ENCODE measurements at places on chromosomes 4 and X.

DNA sequence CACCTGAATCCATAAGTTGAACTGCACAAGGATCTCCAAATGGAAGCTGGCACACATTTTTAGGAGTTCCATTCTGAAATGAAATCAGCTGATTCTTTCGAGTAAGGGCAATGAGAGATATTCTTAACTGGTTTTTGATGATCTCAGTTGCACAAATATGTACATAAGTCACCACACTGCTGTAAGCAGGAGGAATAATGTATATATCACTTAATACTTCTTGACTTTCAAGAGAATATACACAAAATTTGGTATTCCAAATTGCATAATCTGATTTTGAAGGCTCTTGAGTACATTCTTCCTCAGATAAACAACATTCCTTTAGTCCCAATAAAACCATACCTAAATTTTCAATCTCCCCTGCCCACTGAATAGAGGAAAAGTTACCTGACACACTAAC lies 8.2 kb downstream of the FANCB start:
- DNase-seq, result no peak

- no peak for DNase-seq
Measured at GRCh38 chrX:43615660-43616059, 40.4 kb upstream of the MAOA start.

DNA sequence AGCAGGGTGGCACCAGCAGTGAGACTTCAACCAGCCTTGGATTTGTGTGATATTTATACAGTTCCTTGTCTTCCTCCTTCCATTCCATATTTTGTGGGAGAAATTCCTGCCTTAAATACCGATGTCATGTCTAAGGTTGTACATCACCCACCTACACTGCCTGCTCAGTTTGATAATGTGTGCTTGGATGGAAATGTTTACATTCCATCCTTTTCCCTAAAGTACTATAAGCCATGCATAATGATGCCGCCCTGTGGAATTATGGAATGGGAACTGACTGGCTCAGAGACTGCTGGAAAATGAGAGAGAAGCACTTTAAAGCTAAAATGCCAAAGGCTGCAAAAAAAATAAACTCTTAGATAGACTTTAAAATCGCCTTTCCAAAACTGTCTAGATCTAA lies 11.3 kb upstream of the GLUD2 start:
- DNase-seq, result no peak

DNA sequence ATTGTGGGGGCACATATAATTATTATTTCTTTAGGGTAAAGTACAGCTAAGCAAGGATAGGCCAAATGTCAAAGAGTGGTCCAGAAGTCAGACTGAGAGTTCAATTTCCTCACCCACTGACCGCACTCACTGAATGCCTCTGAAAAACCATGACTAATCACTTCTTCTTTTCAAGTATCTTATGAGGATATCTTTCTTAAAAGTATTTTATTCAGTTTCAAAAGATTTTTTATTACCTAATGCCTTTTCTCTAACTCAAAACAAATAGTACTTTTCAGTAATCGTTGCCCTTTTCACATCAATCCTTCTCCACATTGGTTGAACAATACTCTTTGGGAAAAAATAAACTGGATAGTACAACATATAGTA lies 61.7 kb upstream of the CAMK2D start:
- no peak for DNase-seq

- DNase-seq, result no peak
Measured at GRCh38 chrX:80765220-80765625, 44.5 kb downstream of the BRWD3 start.

DNA sequence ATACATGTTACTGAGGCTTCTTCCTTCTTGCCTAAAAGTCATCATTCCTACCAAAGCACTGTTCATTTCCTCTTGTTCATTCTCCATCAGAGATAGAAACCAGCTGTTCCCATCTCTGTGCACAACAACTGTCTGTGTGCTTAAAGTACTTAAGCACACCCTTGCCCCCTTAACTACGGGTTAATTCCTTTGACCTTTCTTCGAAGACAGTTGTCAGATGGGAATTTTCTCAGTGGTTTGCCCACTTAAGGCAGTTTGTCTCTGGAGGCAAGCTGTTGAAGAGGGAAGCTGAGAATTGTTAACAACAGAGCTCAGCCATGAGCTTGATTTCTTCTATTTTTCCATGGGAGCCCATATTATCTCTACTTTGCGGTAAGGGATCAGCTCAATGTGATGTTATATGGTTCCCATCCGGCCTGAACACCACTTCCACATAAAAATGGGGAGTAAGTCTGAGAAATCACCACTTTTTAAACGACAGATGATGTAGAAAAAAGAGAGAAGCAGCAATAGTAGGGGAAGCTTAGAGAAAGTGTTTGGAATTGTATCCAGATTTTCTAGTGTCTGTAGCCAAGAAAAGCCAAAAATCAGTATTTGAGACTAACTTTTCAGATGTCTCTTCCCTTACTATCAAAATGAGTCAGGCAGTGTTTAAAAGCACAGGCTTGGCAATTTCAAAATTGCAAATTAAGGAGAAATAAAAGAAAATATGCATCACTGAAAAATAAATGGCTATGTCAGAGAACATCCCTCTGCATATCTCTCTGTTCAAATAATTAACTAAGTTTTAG lies 194.4 kb downstream of the SLIT2 start:
- DNase-seq, result no peak

GRCh38 chrX:121782976-121783375 lies 735.6 kb downstream of the GLUD2 start:
- DNase-seq, result no peak

DNA sequence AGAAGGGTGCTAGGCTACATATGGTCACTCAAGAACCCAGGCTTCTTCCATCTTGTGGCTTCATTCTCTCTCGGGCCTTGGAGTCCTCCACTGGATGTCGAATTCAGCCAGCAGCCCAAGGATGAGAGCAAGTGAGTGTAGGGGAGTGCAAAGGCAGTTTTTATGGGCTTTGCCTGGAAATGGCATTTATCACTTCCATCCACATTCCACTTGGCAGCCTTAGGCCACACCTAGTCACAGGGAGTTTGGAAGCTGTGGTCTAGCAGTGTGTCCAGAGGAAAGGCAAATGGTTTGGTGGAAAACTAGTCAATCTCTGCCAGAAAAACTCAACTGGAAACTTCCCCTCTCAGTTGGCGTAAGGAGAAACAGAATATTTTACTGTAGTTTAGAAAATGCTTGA lies 59.0 kb downstream of the NHS start:
- DNase-seq, result no peak

DNA sequence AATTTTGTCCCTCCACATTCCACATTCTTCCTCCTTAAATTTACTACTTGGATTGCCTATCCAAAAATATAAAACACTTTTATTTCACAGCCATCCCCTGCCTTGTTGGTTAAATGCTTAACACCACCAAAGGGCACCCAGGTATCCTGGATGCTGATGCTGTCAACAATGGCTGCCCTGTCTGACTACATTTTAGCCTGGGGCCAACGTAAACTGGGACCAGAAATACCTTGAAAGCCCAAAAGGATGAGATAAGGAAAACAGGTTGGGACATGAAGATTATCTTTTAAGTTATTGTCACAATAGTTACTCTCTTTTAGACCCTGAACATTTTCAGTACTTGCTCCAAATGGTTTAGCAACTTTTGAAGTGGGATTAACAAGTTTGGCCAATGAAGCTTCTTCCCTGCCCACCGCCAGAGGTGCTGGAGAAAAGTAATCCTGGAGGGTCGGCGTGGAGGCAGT lies 775 bp upstream of the YIPF6 start:
- no peak for DNase-seq

DNA sequence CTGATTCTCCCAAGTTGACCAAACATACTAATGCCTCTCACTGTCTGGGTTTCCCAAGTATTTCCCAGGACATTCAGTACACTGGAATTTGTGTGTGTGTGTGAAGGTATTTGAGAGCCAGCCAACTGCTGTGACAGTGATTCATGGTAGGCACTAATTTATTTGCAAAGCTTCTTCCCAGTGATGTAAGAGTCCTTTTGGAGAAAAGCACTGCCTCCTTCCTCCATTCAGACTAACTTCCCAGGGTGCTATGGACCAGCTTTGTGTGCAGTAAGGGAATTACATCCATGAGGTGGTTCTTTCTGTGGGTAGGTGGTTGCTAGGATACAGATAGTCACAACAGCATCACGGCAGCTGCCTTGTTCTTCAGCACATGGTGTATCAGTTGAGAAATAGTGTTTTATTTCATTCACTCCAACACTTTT lies 8.7 kb downstream of the EGF start:
- no peak for DNase-seq

- DNase-seq, result no peak
Measured at GRCh38 chr4:179552131-179552530, 2109.9 kb upstream of the AGA start.

- no peak for DNase-seq
Measured at GRCh38 chr4:139666735-139667281, 1.2 kb downstream of the MGST2 start.

GRCh38 chr4:5932035-5932568 lies 39.2 kb upstream of the CRMP1 start:
- no peak for DNase-seq

DNA sequence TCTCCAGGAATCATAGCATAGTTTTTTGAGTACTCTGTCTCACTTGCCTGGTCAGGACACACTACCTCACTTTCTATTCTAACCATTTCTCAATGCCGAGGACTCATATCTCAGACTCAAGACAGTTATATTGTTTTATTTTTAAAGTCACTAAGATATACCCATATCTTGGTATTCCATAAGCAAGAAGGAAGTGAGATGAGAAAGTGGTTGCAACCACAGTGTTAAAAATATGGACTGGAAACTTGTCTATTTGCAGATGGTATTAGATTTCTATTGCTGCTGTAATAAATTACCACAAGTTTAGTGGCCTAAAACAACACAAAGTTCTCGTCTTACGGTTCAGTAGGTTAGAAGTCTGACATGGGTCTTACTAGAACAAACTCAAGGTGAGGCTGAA lies 344.8 kb upstream of the MAGEB2 start:
- no peak for DNase-seq

DNA sequence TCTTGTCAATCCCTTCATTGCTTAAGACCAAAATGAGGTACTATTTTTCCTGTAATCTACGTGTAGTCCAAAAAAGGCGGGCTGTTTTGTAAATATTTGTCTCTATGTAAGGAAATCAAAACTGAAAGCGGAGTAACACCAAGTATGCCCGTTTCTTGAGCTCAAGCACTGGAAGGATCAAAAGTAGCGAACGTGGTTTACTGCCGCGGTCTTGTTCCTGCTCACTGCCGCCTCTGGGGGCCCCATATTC lies 71.5 kb downstream of the AFF1 start:
- no peak for DNase-seq

GRCh38 chrX:19386679-19387078 lies 43.0 kb downstream of the PDHA1 start:
- no peak for DNase-seq

DNA sequence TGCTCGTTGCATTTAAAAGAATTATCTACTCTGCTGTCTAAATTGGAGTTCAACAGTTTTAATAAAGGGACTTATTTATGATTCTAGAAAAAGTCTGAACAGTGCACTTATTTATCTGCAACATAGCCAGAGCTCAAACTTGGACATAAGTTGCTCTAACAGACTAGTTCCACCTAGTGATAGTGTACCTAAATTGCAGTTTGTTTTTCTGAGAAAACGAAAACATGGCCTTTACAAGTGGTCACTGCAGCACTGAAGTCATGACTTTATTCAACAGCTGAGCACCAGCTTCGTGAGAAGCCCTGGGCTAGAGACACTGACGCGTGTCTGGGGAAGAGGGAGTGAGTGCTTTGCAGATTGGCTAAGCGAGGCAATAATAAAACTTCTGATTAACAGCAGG lies 77.3 kb upstream of the IGSF1 start:
- no peak for DNase-seq

DNA sequence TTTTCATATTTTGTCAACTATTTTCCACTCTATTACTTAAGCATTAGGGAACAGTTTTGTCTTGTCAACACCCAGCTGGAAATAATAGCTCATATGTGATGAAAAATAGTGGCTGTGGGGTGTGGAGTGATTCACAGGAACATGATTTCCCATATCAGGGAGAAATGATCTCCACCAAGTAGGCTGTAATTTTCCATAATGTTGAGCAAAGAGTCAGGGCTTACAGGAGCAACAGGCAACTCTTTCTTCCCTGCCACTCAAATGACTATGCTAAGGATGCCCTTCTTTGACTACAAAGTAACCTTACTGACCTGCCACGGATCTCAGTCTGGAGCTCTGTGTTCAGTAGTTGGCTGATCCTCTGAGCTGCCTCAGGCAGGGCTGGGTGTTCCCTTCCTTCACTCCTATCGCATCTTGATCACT lies 90.0 kb upstream of the GATB start:
- no peak for DNase-seq

DNA sequence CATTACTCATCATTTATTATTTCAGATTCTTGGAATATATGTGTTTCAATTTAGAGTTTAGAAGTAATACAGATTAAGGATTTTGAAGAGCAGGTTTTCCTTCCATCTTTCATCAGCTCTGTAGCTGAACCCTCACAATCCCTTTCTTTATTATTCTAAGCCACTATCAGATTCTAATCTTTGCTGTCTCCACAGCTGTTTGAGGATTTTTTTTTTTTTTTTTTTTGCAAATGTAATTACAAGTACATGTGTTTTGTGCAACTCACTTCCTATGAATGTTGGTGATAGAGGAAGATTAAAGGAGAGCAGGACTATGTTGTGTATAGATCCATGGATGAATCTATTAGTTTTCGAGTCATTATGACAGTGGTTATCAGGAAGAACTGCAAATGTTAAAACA lies 87.4 kb upstream of the TENM3 start:
- no peak for DNase-seq

- no peak for DNase-seq
Measured at GRCh38 chr4:1793940-1794808, 1.1 kb downstream of the FGFR3 start.

DNA sequence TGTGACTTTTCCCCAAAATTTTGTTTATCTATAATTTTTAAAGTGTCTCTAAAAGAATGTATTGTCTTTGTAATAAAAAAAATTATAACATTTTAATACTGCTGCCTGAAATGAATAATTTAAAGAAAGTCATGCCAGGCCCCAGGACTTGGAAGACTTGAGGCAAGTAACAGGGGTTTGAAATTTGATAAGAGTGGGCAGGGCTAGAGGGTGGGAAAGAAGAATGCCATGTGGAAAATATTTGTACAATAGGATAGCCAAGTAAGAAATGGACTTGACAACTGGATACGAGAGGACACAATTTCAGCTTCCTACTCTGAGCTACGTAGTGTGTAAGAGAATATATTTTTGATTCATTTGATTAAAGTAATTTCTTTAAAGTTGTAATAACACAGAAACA lies 36.9 kb upstream of the ANKRD50 start:
- DNase-seq, result no peak

DNA sequence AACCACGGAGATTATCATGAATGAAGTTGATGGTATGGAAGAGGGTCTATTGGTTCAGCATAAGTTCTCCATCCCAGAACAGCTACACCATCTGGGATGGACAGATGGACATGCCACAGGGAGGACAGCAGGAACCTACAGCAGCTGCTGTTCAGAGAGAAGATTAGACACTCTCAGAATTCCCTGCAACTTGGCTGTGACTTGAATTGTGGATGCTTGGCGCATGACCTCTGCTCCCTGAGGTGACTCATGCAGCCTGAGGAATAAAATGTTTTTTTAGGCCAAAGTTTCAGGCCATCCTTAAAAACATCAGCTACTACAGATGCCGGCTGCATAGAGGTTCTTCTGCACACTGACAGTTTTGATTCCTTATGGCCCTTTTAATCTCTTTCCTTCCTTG lies 97.3 kb downstream of the RS1 start:
- DNase-seq, result no peak

- no peak for DNase-seq
Measured at GRCh38 chrX:93874554-93874953, 200.5 kb downstream of the FAM133A start.

- DNase-seq, result no peak
Measured at GRCh38 chr4:4541040-4541631, 712 bp downstream of the STX18 start.

All from stimulated activated CD8-positive, alpha-beta memory T cell treated with anti-CD3 and anti-CD28 coated beads, Interleukin-4, amount 100 ng/mL, for 1 hour (primary cell).